Activated T-cell treated with anti-CD3 and anti-CD28 coated beads for 4 hours (primary cell): ENCODE measurements at places on chromosomes 1 and 21.

- DNase-seq = no peak
These were observed 1.2 kb downstream of the DUSP23 start for GRCh38 chr1:159781992-159782391.

- DNase-seq = no peak
These were observed 22.2 kb upstream of the TMEM200B start for GRCh38 chr1:29145739-29146437.

- no peak for DNase-seq
These were observed 77.6 kb downstream of the MORN1 start for GRCh38 chr1:2313651-2314261.

DNA sequence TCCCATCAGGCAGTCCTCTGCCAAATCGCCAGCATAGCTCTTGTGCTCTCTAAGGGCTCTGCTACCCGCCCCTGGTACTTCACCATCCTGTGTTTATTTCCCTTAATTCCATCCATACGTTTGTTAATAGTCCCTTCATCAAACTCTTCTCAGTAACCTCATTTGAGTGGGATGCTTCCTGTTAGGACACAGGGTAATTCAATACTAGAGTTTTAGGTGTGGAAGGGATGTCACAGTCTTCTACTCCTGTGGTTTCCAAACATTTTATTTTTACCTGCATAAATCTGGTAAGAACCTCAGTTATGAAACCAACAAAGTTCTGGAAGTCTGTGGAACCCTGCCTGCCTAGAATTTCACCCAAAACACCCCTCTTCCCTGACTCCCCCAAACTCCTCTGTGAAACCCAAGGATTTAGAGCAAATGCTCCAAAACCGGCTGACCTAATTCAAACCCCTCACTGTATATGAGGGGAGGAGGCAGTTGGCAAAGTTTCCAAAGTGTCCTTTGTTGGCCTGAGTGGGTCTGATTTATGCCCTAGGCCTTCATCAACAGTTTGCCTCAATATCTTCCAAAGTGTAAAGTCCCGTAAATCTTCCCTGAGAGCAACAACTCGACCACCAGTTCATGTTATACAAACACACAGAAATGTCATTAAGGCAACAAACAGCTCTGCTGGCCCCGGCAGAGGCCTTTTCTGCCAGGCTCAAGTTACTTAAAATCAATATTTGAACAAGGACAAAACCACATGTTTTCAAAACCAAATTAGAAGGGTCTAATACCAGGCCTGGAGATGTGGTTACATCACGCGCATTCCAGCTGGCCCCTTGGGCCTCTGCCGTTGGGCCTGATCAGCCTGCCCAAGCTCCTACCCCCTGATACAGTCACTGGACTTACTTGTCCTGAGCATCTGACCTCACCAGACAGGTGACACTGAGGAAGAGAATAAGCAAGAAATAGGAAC lies 82.4 kb upstream of the FGGY start:
- DNase-seq = no peak

GRCh38 chr1:23217421-23218115 lies at the start of gene HTR1D:
TSS of gene HTR1D (minus strand) at chr1:23217502. CDS start at chr1:23194219, 23,283 bp downstream.
- DNase-seq = no peak

DNA sequence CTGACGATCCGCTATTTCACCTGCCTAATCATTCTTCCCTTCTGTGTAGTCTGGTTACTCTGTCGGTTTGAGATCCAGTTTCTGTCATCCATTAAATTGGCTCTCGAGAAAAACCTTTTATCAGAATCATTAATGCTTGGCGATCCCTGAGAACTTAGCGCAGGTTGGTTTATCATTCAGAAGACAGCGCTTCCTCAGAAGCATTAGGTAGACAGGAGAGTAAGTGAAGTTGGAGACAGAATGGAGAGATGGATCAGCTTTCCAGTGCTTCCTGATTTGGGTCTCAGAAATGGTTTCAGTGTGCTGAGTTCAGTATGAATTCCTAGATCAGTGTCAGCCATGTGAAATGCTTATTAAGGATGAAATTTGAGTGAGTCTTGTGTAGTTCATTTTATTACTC lies 1.3 kb downstream of the USP1 start:
- no peak for DNase-seq

GRCh38 chr21:42861311-42861847 lies 18.0 kb downstream of the WDR4 start:
- no peak for DNase-seq

- no peak for DNase-seq
These were observed 23.9 kb downstream of the CNIH3 start for GRCh38 chr1:224640018-224640417.

GRCh38 chr1:44676484-44677200 lies 2.1 kb downstream of the ARMH1 start:
- DNase-seq = no peak

GRCh38 chr1:53296117-53296749 lies 31.6 kb downstream of the LRP8 start:
- no peak for DNase-seq

DNA sequence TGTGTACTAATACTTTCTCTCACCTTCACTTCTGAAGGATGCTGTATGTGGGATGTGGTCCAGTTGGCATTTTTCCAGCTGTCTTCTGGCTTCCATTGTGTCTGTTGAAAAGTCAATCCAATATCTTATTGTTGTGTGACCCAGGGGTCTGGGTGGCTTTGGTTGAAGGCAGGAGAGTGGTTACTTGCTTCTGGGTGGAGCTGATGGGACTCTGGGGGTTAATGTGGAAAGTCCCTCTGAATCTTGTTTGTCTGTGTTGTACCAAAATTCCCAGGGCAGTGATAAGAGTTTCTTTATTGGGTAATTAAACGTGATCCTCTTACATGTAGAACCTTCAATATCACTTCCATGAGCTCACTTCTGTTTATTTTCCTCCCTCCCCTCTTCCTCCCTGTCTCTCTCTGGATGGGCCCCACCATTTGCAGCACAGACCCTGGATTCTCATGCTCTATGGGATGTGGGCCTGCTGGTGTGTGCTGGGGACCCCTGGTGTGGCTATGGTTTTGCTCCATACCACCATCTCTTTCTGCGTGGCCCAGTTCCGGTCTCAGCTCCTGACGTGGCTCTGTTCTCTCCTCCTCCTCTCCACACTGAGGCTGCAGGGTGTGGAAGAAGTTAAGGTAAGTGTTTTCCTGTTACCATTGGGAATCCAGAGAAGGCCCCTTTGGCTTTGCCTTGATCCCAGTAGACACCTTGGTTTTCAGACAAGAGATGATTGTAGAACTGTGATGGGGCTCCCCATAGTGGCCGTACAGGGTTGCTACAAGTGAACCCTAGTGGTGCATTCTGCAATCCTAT lies 71.5 kb downstream of the HHAT start:
- peak; percentile 4 for DNase-seq

DNA sequence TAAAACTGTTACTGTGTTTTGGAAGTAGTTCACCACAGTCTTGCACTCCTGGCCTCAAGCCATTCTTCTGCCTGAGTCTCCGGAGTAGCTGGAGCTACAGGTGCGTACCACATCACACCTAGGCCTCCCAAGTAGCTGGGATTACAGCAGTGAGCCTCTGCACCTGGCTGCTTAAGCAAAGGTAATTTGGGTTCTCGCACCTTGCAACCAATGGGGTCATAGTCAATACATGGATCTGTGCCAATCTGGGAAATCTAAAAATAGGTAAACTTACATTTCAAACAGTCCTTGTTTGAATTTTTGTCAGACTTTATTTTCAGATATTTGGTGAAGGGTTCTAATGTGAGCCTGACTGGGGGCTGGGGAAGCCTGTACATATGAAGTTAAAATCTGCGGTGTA lies 466.5 kb downstream of the PCP4 start:
- DNase-seq = no peak

- no peak for DNase-seq
These were observed 6.6 kb downstream of the PEF1 start for GRCh38 chr1:31637915-31638673.

DNA sequence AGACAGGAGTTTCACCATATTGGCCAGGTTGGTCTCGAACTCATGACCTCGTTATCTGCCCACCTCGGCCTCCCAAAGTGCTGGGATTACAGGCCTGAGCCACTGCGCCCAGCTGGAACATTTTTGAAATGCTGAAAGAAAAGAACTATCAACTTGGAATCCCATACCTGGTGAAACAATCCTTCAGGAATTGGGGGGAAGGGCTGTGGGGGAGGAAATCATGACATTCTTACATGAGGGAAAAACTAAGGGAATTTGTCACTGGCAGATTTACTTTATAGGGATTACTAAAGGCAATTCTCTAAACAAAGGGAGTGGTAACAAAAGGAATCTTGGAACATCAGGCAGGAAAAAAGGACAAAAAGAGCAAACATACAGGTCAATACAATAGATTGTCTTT lies 25.8 kb downstream of the NDUFS5 start:
- DNase-seq = no peak

- no peak for DNase-seq
These were observed 23.2 kb upstream of the EFCAB14 start for GRCh38 chr1:46742069-46742468.
